ENCODE measurements at places on chromosomes 7 and 10.

DNA sequence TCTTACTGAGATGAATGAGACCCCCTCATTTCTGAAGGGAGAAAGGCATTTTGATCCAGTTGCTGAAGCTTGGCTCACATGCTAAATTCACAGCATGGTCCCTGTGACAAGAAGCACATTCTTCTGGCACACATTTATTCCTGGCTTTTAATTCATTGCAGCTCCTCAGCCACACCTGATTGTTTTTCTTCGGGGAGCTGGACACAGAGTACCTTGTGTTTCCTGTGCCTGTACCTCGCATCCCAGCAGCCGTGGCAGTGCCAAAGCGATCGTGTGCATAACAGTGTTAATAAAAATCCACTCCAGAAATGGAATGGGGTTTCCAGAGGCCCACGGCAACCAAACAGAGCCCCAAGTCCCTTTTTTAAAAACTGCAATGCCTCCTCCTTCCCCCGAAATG is 615.3 kb upstream of the MGMT start:
- no peak for DNase-seq

- no peak for DNase-seq
These were observed 3.0 kb upstream of the WASL start for GRCh38 chr7:123751821-123752220.

GRCh38 chr10:77630507-77630848 is 7.1 kb downstream of the KCNMA1 start:
- no peak for DNase-seq

GRCh38 chr10:14102056-14102455 is 228.7 kb downstream of the FRMD4A start:
- DNase-seq, result no peak

DNA sequence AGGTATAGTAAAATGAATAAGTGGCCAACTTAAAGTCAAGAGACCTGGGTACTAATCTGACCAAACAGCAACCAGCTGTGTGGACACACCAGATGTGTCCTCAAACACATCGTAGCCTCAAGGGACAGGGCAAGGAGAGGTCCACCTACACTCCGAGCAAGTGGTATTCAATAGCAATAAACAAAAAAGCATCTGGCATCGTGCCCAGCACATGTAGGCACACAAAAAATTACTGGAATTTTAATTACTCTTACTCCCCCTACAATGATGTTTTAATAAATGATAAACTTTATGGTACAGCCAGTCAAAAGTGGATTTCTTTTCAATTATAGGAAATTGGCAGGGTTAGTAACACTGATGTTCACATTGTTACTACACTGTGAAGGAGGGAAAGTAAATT is 3.5 kb upstream of the RGS10 start:
- no peak for DNase-seq

DNA sequence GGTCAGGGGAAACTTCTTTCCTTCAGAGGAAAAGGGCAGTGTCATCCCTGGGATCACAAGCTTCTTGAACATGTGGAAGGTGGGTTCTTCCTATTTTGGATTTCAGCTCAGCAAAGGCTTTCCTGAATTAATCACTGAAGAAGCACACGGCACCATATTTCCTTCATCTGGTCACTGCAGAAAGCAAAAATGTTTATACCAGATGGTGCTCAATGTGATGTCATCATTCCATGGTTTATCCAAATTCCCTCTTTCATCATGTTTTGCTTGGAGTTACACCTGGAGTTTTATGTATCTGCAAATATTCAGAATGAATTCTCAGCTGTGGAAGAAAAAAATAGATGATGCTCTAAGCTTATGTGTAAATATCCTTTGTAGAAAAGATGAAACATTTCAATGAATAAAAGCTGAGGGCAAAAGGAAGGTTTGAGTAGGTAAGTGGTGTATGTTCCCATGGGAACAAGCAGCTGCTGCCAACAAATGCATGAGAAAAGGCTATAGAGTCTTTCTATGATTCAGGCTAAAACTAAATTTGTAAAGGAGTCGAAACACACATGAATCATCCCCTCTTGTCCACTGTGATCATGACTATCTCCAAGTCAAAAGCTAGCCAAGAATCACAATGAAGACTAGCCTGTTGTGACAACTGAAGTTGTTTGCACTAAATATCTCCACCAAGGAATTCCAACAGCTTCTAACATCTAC is 26.9 kb upstream of the BPGM start:
- DNase-seq, result no peak
